NCI-H524 (cell line): ENCODE measurements at places on chromosomes 5 and 9.
A peak's percentile ranks its signal among the peaks of the same experiment; 100 is the strongest.

- peak; percentile 74 for DNase-seq
Observed at GRCh38 chr9:126558051-126558665, 55.6 kb upstream of the LMX1B start.

- DNase-seq: no peak
Observed at GRCh38 chr5:27473307-27474046, 435.1 kb upstream of the CDH9 start.

DNA sequence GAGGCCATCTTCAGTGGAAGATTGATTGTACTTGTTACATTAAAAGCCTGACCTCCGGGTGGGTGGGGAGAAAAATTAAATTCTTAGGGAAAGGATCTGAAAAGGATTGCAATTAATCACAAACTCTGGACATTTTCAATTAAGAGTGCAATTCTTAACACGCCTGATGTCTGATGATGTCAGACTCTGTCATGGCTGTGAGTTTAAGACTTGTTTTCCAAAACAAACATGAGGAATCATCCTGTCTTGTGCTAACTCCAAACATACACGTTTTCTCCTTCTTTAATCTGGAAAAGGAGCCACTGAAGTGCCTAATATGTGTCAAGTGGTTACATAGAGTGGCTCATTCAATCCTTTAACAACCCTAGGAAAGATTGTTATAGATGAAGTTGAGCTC is 60.4 kb upstream of the SMIM23 start:
- no peak for DNase-seq

GRCh38 chr5:26482810-26483375 is 555.5 kb downstream of the CDH9 start:
- DNase-seq: peak; percentile 80

GRCh38 chr5:139670369-139671095 is 22.4 kb downstream of the CXXC5 start:
- no peak for DNase-seq

- DNase-seq: no peak
Observed at GRCh38 chr5:139364466-139364865, 18.6 kb downstream of the SLC23A1 start.

DNA sequence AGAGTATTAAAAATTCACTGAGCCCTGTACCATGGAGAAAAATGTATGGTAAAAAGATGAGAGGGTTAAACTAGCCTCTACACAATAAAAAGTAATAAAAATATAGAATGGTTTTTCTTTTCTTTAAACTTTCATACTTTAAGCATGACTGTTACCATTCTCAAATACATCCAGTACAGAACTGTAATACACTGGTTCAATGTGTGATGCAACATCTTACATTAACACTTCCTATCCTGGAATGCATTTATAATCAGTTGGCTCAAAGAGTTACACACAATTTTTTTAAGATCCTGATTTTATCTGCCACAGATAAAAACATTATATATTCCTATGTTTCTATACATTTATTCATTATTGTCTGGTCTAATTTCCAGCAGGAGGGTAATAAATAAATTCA is 4.7 kb downstream of the GNAQ start:
- DNase-seq: no peak

GRCh38 chr5:111641533-111642233 is 115.3 kb downstream of the NREP start:
- no peak for DNase-seq

- DNase-seq: no peak
Observed at GRCh38 chr5:39073767-39074016, 507 bp downstream of the RICTOR start.

- DNase-seq: no peak
Observed at GRCh38 chr9:110007477-110008270, 200.3 kb downstream of the C9orf152 start.

DNA sequence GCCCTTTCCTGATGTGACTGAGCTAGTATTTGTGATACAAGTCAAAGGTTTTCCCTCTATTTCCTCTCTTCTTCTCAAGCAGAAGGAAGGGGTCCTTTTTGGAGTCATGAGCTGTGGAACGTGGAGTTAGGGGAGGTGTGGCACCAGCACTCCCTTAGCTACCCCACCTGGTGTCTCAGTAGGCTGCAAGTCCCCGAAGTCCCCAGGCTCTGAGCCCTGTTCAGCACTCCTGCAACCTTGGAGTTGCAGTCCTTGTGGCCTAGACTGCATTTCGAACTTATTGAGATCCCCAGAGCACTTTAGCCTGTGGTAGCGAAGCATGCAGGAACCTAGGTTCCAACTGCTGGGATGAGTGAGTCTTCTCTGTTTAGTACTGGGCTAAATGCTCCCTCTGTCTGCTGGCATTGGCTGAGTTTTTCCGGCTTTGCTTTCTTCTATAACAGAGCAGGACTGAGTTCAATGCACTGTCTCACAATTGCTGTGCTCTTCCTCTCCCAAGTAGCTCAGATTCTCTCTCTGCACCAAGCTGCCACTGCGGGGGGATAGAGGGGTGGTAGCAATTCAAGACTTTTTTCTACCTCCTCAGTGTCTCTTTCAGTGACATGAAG is 600.7 kb upstream of the CDH9 start:
- DNase-seq: no peak

DNA sequence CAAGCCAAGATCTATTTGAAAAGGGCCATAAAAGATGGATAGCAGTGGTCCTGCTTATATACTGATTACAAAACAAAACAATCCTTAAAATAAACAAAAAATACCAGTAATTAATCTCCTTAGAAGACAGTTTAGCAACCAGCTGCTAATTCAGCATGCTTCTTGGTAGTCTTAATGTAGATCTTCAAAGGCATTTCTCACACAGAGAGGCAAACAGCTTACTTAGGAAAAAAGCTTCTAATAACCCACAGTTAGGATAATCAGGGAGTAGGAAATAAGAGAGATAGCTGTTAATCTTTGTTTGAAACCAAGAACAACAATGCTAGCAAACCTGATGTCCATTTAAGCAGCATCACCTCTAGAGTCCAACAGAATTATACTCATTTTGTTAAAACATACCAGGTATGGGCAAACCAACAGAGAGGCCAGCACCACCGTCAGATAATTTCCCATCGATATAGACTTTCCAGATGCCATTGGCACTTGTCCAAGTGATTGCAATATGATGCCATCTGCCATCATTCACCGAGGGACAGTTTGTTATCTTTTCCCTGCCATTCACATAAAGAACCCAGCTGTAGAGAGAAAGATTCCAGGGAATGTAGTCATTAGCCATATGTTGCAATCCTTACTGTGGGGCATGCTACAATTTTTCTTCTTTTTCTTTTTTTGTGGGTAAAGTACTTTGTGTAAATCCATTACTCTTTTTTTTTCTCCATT is 105.6 kb upstream of the TXNDC8 start:
- peak; percentile 86 for DNase-seq

DNA sequence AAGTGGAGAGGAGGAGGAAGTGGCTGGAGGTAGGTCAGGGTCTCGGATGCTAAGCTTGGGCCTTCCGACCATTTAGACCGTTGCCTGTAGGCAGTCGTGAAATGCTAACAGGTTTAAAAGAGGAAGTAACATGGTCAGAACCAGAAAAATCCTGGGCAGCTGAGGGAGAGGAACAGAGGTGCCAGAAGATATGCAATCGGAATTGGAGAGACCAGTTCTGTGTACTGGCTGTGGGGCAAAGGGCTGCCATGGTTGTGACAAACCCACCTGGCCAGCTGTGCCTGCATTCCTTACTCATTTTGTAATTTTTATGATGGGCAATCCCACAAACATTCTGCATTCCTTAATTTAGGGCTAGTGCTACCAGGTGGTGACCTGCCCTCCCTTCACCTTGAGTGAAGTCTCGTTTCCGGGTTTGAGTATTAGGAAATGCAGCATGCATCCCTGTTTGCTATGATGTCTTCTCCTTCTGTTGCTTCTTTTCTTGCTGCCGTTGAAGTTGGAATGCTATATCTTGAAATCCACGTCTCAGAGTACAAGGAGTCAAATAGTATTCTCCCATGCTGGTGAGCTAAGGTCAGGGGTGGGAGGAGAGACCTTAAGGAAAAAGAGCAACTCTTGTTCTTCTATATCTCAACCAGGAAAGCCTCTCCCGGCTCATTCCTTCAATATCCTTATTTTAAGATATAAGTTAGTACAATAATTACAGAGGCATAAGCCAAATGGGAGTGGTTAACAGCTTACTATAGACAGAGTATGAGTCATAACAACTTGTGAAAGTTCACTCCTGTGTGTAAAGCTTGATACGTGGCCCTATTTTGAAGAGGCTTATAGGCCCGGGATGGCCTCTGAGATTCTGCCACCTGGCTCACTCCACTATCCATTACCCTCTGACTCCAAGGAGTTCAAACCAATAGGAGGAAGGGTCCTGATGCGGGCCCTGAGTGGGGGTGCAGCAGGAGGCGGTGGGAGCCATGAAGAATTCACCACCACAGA is 37.0 kb downstream of the B4GALT1 start:
- DNase-seq: no peak

- DNase-seq: no peak
Observed at GRCh38 chr5:142053426-142054151, 40.8 kb upstream of the GNPDA1 start.

GRCh38 chr9:130616451-130616850 is 37.1 kb downstream of the FUBP3 start:
- no peak for DNase-seq

DNA sequence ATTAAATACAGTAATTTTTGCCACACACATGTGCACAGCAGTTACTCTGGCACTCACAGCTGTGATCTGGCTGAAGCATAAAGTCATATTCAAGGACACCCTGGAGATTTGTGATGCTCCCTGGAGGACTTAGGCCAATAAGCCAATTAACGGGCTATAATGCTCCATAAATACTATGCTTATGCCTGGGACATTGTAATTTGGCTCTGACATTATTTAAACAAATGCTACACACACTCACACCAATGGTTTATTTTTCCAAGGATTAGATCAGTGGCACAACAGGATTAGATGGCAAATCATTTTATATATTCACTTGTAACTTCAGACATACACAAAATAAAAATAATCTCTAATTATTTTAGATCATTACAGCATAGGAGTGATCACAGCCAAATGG is 111.2 kb downstream of the LMNB1 start:
- DNase-seq: peak; percentile 90

GRCh38 chr5:53956632-53957031 is 353.7 kb downstream of the ARL15 start:
- DNase-seq: no peak

DNA sequence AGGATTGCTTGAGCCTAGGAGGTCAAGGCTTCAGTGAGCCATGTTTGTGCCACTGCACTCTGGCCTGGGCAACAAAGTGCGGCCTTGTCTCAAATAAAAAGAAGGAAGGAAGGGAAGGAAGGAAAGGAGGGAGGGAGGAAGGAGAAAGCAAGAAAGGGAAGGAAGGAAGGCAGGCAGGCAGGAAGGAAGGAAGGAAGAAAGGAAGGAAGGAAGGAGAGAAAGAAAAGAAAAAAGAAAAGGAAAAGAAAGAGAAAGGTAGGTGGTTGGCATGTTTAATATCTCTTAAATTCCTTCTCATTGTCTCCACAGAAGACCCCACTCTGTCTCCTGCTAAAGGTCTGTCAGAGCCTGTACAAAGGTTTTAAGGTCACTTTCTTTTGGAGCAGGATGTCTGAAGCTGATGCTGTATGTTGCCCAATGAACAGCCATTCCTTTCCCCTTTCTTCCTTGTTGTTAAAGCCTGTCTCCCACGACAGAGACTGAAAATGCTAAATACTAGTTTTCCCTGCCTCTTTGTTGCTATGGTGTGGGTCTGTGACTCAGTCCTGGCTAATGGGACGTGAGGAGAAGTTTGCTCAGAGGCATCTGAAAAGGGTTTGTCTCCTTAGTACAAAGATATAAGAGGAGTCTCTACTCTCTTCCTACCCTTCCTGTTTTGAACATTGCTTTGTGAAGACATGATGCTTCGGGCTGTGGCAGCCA is 213.3 kb downstream of the PCSK1 start:
- peak; percentile 2 for DNase-seq

DNA sequence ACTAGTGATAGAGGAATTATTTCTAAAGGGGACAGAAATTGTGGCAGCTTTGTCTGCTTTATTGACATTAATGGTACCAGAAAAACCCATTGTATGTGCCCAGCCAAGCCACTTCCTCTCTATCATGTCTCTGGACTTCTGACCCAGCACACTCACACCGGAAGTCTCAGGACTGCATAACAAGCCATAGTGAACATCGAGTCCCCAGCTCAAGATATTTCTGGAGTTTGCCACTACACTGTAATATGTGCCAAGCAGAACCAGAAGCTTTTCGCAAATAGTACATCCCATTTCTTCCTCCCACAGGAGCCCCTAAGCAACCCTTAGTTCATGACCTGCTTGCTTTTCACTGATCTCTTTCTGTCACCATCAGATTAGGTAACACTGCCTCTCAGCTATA is 187.4 kb upstream of the GHR start:
- DNase-seq: no peak

DNA sequence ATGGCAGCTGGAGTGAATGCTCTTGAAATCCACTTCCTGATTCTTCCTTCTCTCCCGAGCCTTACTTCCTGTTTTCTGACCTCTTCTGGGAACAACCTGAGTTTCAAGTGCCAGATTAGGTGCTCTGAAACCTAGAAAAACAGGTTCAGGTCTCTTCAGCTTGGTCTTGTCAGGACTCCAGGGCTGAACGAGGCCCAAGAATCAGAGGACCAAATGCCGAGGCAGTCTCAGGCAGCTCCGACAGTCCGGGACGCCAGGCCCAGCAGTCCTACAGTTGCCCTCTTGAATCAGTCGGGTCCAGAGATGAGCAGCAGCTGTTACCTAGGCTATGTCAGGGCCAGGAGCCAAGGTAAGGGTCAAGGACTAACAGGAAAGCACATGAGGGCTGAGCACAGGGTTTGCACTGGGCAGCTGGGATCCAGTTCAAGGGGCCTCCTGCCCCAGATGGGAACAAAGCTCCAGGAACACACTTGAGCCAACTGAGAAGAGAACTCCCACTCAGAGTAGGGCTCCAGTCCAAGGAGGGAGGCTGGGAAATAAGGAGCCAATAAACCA is 38.3 kb upstream of the ADRA1B start:
- DNase-seq: peak; percentile 39

DNA sequence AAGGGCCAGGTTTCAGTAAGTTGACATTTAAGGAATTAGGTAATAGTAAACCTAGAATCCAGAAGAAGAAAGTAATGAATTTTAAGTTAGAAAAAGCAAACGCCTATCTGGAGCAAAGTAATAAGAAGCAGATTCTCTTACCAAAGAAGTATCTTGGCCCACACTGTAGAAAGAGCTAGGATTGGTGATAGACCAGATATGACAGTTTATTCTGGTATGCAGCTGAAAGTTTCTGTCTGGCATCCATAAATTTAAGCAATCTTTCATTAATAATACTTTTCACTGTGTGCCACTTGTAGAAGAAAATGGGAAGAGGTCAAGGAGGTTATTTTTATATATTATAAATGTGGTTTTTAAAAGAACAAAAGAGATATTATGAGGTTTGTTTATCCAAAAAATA is 3.0 kb downstream of the RECK start:
- DNase-seq: no peak

DNA sequence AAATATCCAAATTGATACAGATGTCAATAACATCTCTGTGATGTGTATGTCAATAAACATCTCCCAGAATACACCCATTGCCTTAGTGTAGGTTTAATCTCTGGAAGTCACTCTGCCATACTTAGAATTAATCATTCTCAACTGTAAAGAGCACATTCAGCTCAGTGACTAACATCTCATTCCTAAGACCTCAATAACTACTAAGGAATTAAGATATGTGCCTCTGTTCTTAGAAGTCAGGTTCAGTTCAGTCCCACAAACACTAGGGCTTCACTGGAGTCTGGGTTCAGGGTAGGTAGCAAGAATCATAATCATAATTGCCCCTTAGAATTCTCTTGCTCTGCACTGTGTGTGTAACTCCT is 31.7 kb downstream of the UGCG start:
- DNase-seq: no peak

GRCh38 chr5:167639766-167640165 is 651.7 kb upstream of the WWC1 start:
- no peak for DNase-seq

- DNase-seq: no peak
Observed at GRCh38 chr9:128054087-128054486, 13.0 kb downstream of the NAIF1 start.
